Mononuclear cell (primary cell): ENCODE measurements at places on chromosomes 1 and 21. TPM values are rescaled to one million over a fixed set of nuclear protein-coding genes. Genes with fewer than 3 reads are reported as not detected.

The PDC gene
- total RNA-seq, result not detected

The UBXN11 gene
- 24.5 TPM for total RNA-seq

The GABRD gene
- not detected for total RNA-seq

The SLFNL1 gene
- total RNA-seq, result 0.10 TPM

The IFI44L gene
- 29.3 TPM for total RNA-seq

The ESPN gene
- 0.52 TPM for total RNA-seq

The LDLRAD1 gene
- total RNA-seq, result not detected

The ZFP69B gene
- 2.9 TPM for total RNA-seq
